Kidney capillary endothelial cell (primary cell): ENCODE measurements at places on chromosomes 7 and 10.

DNA sequence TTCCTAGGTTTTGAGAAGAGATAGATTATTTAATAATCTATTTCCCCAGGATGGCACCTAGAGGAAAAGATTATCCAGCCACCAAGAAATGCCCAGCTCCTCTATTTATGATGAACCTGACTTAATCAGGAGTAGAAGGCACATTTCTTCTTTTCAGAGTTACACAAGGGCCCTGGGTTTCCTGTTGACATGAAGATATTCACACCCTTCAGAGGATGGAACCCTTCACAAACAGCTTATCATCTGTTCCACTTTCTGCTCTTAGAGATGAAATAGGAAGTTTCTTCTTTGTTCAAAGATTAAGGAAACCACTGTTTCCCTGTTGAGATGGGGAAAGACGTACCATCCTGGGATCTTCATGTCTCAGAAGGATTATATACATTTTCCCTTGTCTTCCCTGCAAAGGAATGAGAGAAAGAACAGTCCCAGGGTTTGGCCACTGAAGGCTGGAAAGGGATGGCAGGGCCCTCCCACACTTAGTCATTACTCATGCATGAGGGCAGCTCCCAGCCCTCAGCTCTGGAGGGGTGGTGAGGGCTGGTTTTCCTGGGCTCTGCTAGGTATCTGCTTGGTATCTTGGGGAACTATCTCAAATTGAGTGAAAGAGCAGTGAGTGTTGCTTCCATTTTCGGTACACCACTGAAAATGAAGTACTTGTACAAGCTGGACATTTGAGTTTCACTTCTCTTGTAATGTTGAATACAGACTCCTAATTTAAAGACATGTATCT, 64.0 kb downstream of the MTPAP start:
- DNase-seq = no peak

- no peak for DNase-seq
Measured at GRCh38 chr7:10888861-10889260, 84.8 kb upstream of the PHF14 start.

DNA sequence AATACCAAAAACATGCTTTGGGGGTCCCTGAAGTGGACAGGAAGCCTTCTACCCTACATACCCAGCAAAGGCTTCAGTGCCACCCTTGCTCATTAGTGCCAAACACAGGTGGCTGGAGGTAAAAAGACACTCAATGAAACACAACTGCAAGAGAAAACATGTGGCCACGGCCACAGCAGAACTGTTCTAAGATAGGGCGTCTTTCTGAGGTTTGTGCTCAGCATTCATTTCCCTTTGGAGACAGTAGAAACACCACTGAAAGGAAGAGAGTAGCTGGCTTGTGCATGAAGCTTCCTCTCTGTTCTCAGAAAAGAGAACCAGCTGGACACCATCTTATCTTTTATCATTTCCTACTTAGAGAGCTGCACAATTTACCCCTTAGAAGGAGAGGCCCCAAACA, 143.0 kb downstream of the PLXNA4 start:
- no peak for DNase-seq

DNA sequence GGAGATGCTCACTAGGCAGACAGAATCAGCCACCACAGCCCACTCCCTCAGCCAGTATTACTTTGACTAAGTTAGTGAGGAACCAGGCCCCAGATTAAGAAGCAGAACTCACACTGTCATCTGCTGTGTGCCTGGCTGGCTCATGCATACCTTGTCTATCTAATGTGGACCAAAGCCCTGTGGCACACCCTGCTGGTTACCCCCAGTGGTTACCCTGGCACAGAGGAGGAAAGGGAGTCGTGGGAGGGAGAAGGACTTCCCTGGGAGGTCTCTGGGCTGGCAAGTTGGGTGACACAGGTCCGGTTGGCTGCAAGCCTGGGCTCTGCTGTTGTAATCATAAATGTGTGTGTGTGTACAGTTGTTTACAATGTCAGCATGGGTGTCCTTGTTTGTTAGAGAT, 7.5 kb upstream of the SH2D4B start:
- no peak for DNase-seq

- DNase-seq = no peak
Measured at GRCh38 chr7:156480671-156481070, 159.9 kb upstream of the RNF32 start.

DNA sequence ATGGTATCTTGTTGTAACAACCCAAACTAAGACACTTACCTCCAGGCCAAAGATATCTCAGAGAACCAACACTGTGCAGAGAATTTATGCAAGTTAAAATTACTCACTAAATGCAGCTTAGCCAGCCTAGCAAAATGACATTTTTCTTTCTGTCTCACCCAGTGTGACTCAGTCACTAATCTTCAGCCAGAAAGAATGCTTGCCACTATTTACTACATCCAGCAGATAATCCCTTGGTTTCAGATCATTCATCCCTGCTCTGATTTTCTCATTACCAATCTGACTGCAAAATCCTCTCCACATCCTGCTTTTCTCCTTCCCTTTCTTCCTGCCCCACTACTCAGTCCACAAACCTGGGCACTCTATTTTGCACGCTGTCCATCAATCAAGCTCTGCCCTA, 93.5 kb upstream of the NEBL start:
- no peak for DNase-seq

DNA sequence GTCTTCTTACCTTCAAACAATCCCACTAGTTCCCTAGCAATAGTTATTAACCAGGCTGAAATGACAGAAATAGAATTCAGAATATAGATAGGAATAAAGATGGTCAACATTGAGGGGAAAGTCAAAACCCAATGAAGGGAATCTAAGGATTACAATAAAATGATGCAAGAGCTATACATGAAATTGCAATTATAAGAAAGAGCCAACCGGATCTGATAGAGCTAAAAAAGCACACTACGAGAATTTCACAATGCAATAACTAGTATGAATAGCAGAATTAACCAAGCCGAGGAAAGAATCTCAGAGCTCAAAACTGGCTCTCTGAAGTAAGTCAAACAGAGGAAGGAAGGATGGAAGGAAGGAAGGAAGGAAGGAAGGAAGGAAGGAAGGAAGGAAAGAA, 288.7 kb upstream of the KCND2 start:
- no peak for DNase-seq

DNA sequence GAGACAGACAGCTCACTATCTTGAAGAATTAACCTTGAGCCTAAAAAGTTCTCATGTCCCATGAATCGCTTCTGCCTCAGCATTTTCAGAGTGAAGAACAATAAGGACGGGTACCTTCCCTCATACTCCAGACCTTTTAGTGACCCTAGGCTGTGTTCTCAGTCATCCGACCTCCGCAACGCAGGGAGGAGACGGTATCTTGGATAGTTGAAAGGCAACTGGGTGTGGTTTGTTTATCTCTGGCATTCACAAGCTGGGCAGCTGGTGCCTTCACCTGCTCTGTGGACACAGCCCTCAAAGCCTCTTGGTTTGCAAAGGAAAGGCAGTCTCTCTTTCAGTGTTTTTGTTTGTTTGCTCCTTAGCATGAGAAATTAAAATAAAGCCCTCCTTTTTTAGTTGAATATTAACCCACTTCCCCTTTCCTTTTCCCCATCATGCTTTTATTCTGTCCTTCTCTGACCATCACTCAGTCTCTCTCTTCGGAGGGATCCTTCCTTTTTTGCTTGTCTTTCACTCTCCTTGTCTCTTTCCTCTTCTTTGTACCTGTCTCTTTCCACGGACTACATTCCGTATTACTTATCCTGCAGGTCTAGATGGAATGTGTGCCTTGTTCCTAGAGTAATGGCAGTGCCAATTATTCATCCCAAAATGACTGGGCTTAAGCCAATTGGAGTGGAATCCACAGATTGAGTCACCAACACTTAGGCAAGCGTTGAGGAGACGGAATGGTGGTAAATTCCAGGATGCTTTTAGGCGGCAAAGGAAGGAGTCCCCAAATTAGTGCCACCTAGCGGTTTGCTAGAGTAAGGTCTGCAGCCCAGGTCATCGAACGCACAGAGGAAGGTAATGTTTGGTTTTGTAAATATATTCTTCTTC, 45.8 kb downstream of the PRR15 start:
- DNase-seq = peak; percentile 15

DNA sequence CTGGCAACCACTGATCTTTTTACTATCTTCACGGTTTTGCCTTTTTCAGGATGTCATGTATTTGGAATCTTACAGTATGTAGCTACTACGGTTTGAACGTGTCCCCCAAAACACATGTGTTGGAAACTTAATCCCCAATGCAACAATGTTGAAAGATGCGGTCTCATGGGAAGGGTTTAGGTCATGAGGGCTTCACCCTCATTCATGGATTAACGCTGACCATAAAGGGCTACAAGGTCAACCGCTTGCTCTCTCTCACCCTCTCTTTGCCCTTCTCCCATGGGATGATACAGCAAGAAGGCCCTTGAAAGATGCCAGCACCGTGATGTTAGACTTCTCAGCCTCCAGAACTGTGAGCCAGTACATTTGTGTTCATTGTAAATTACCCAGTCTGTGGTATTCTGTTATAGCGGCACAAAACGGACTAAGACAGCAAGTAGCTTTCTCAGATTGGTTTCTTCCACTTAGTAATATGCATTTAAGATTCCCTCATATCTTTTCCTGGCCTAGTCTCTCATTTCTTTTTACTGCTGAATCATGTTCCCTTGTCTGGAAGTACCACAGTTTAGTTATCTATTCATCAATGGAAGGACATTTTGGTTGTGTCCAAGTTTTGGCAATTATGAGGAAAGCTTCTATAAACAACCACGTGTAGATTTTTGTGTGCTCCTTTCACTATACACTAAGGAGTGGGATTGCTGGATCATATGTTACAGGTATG, 3.0 kb upstream of the CRYGN start:
- no peak for DNase-seq

- DNase-seq = no peak
Measured at GRCh38 chr10:67506757-67507091, 189.3 kb downstream of the CTNNA3 start.

GRCh38 chr10:42640610-42641229, 2.4 kb upstream of the ZNF33B start:
- DNase-seq = no peak

GRCh38 chr10:43226851-43227845, 39.7 kb downstream of the RASGEF1A start:
- DNase-seq = no peak

- no peak for DNase-seq
Measured at GRCh38 chr7:117767951-117768350, 105.3 kb downstream of the CTTNBP2 start.

DNA sequence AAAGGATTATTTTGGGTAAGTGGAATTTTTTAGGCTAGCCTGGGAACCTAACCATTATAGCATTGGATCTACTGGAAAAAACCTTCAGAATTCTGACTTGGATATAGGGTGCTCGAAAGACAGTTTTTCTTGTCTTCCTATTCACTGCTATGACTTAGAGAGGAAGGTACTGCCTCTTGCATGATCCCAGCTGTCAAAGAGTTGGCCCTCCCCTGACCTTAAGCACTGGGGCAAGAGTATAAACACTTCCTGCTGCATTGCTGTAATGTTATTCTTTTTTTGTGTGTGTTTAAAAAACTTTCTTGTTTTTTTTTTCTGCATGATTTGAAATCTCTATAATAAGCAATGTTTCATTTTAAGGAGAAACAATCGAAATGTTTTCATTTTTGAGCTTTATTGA, 113.0 kb downstream of the LRMDA start:
- no peak for DNase-seq

- DNase-seq = no peak
Measured at GRCh38 chr7:99099499-99100077, 44.3 kb downstream of the SMURF1 start.

- peak; percentile 66 for DNase-seq
Measured at GRCh38 chr10:86888585-86889381, 68.6 kb downstream of the MMRN2 start.

- DNase-seq = peak; percentile 42
Measured at GRCh38 chr7:64951250-64951848, 39.5 kb downstream of the ZNF117 start.

- DNase-seq = no peak
Measured at GRCh38 chr7:265998-266850, 23.7 kb upstream of the FOXL3 start.

DNA sequence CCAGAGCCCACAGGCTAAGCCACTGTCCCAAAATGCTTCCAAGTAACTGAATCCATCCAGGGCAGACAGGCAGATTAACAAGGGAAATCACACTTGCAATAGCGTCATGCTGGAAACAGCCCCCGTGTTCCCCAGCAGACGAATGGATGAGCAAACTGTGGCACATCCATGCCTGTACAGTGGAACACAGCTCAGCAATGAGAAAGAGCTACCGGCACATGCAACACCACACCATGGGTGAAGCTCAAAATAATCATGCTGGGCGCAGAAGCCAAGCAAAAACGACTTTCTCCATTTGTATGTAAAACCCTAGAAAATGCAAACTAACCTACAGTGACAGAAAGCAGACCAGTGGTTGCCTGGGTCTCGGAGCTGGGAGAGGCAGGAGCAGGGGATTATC, 153.1 kb downstream of the SLIT1 start:
- DNase-seq = no peak

DNA sequence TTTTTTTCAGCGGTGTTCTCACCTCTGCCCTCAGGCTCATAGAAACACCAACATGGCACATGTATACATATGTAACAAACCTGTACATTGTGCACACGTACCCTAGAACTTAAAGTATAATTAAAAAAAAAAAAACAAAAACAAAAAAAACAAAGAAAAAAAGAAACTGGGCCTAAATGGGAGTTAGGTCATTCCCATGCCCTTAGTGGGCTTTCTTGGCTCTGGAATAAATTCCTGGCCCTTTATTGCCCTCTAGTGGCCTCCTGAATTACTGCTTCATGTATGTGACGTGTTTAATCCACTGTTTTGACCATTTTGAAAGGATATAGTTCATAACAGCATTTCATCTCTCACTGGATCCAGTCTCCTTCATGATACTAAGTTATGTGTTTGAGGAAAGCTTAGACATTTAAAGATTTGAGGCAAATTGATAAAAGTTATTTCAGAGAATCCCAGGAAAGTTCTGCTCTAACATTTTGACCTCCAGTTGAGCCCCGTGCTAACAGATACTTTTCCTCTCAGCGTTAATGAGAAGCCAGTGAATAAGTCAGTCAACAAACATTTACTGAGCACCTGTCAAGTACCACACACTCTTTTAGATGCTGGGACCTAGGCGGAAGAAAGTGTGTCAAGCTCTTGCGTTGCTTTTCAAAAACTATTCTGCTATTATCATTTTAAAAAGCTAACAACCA, 54.7 kb upstream of the SYPL1 start:
- peak; percentile 64 for DNase-seq

- DNase-seq = no peak
Measured at GRCh38 chr10:75432176-75432575, 752 bp downstream of the LRMDA start.

DNA sequence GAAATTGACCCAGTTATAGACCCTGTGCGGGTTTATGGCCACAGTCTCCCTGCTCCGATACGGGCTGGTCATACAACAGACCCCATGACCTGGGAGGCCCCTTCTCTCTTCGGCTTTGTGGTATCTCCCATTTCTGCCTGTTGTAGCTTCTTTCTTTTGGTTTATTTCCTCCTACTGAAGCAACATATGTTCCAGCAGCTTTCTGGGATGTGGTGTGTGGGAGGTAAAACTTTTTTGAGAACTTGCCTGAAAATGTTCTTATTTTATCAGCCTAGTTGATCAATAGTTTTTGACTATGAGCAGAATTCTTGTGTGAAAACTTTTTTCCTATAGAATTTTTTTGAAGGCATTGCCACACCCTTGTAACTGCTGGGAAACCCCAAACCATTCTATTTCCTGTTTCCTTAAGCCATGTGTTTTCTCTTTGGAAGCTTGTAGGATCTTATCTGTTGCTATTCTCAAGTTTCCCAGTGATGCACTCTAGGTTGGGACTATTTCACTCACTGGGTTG, 80.0 kb downstream of the DAGLB start:
- no peak for DNase-seq
